ENCODE measurements at places on chromosomes 12 and 14. TPM values are rescaled to one million over a fixed set of nuclear protein-coding genes. Genes with fewer than 3 reads are reported as not detected.

RDH16 gene
- polyA plus RNA-seq: 0.09 TPM

DIO2 gene
- polyA plus RNA-seq: not detected

MCRS1 gene
- 57.3 TPM for polyA plus RNA-seq

ALDH2 gene
- 11.9 TPM for polyA plus RNA-seq

CCDC60 gene
- not detected for polyA plus RNA-seq

VRK1 gene
- polyA plus RNA-seq: 35.9 TPM

FAM181A gene
- not detected for polyA plus RNA-seq

PIANP gene
- polyA plus RNA-seq: not detected

TXNDC16 gene
- 0.71 TPM for polyA plus RNA-seq

CIROP gene
- not detected for polyA plus RNA-seq

STAB2 gene
- not detected for polyA plus RNA-seq

CNTN1 gene
- polyA plus RNA-seq: not detected

FGD4 gene
- polyA plus RNA-seq: 0.64 TPM

Measured in IgD-negative memory B cell (primary cell).